ENCODE measurements at places on chromosomes 2 and 18. TPM values are rescaled to one million over a fixed set of nuclear protein-coding genes. Genes with fewer than 3 reads are reported as not detected.

The ZC3H6 gene
- total RNA-seq = 1.2 TPM

The PLEKHH2 gene
- 1.1 TPM for total RNA-seq

The DSC1 gene
- not detected for total RNA-seq

The CHRNG gene
- total RNA-seq = not detected

- no peaks in the 10 kb centered on the region for H3K27me3 ChIP-seq
- no peak for DNase-seq
- H3K36me3 ChIP-seq = no peaks in the 10 kb centered on the region
- no peak overlapping the region for H3K27ac ChIP-seq
Observed at GRCh38 chr18:22971038-22971437, 37.9 kb downstream of the RBBP8 start.

GRCh38 chr2:51153236-51153635, 121.3 kb upstream of the NRXN1 start:
- no peak for DNase-seq
- no peak overlapping the region for H3K4me3 ChIP-seq
- no peaks in the 10 kb centered on the region for H3K4me1 ChIP-seq
- no peak overlapping the region for H3K27ac ChIP-seq
- no peaks in the 10 kb centered on the region for H3K27me3 ChIP-seq
- no peaks in the 10 kb centered on the region for H3K36me3 ChIP-seq

- peaks cover 13% of the 10 kb centered on the region for H3K4me1 ChIP-seq
- no peaks in the 10 kb centered on the region for H3K27me3 ChIP-seq
- DNase-seq = no peak
Observed at GRCh38 chr18:2572171-2572569, 813 bp downstream of the NDC80 start.

- no peak overlapping the region for H3K4me3 ChIP-seq
- no peak overlapping the region for H3K27ac ChIP-seq
- no peaks in the 10 kb centered on the region for H3K27me3 ChIP-seq
- H3K36me3 ChIP-seq = no peaks in the 10 kb centered on the region
- no peaks in the 10 kb centered on the region for H3K4me1 ChIP-seq
Observed at GRCh38 chr2:143088388-143088787, 40.8 kb upstream of the ARHGAP15 start.

DNA sequence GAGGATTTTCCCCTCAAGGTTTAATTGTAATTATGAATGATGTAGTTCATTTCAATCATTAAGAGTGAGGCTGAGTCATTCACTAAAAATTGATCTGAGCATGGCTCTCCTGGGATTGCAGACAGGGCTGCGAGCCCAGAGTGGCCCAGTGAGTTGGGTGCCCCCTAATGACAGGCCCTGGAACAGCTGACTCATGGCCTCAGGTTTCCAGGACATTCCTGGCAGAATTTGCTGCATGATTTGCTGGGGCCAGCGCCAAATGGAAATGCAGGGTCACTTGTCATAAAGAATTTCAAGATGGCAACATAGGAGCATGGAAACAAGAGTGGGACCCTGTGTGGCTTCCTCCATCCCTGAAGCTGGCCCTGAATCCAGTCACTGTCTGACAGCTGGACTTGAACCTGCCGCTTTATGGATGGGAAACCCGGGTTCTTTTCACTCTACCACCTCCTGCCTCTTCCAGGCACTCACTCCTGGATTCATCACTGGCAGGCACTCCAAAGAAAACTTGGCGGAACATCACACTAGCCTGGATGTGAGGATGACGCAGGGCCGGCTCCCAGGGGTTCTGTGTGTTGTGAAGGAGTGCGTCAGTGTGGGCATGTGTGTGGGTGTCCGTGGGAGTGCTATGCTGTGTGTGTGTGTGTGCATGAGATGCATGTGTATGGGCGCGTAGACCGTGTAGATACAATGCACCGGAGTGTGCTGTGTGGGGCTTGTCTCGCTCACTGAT, 15.2 kb downstream of the OTOF start:
- H3K27me3 ChIP-seq = no peaks in the 10 kb centered on the region
- no peaks in the 10 kb centered on the region for H3K4me1 ChIP-seq
- no peaks in the 10 kb centered on the region for H3K36me3 ChIP-seq
- H3K27ac ChIP-seq = no peak overlapping the region

Measured in right lobe of liver (tissue), 6 donors.